ENCODE measurements at places on chromosomes 1 and 21.

- no peak for DNase-seq
Measured at GRCh38 chr1:182368903-182369302, 22.7 kb downstream of the GLUL start.

DNA sequence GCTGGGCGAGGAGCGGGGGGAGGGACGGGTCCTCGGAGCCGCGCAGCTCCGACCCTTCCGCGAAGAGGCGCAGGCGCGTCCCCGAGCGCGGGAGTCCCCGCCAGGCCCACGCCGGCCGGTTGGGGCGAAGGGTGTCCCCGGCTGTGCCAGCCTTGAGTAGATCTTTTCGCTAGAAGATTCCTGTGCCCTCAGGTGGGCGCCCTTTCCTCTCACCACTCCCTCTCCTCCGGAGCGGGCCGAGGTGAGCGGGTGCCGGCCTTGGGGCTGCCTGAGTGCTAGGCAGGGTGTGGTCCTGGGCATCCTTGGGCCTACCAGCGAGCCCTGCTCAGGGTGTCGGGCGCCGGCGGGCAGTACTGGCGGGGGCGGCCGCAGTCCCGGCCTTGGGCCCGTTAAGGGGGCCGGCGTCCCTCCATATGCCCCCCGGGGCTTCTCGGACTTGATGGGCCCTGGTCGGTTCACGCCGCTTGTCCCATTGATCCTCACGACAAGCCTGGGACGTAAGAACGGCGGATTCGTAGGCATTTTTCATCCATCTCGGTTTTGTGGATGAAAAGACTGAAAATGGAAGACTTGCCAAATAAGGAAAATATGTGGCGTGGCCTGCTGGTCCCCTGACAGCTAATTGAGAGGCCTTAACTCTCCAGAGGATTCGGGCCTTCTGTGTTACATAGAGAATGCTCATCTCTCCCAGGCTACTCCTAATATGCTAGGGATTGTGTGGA lies 712 bp downstream of the DEGS1 start:
- DNase-seq: peak; percentile 46

DNA sequence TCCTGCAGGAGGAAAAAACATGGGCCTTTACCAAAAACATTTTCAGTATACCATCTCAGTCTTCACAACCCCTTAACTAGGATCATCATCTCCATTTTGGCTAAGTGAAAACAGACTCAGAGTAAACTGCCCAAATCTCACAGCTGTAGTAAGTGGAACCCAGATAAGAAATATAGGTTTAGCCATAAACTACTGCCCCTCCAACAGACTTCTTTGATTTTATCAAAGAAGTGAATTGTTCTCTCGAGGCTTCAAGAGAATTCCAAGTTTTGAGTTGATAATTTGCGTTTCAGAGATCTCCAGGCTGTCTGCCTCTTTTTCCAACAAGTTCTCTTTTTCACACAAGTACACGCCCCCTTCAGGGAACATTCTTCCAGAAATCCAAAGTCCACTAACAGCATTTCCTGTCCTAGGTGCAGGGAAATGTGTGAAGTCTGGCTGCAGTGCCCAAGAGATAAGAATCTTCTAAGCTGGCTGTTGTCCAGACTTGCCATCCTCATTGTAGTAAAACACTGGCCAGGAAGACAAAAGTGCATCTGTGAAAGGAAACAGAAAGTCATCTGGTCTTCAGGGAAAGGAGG lies 30.8 kb downstream of the RNF19B start:
- DNase-seq: no peak

DNA sequence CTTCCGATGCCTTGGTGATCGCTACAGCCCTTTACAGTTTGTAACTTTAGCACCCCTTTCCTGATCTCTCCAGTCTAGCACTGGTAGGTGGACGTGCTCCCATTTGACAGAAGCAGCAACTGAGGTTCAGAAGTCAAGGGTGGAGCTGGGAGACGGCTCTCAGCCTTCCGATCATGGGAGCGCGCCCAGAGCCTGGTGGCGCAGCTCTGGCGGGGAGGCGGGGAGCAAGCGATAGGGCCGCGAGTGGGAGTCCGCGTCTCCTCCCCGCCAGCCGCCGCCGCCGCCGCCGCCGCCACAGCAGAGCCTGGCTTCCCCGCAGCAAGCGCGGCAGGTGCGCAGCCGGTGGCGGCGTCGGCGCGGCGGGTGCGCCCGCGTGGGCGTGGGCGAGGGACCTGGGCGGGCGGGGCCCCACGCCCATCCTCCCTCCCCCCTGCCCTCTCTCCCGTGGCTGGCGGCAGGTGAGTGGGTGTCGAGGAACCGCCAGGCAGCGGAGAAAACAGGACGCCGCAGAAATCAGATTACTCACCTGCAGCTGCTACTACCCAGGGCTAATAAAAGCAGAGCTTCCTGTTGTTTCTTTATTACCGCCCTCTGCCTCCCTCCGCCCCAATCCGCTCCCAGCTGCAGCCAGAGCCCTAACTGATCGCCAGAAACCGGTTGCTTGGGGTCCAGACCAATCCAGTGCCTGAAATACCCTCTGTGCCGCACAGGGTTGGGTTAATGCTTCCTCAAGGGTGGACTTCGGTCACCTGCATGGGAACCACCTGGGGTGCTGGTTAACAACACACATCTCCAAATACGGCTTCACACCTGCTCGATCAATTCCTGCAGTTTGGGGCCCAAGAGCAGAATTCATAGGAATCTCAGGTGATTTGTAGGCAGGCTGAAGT lies 60.2 kb upstream of the ID3 start:
- peak; percentile 71 for DNase-seq

- no peak for DNase-seq
Measured at GRCh38 chr1:12511128-12511484, 106.9 kb downstream of the DHRS3 start.

- DNase-seq: no peak
Measured at GRCh38 chr1:171869097-171869496, 27.8 kb downstream of the DNM3 start.

GRCh38 chr1:16905110-16905867 lies 9.5 kb downstream of the RNU1-2 start:
- peak; percentile 17 for DNase-seq

GRCh38 chr1:32706491-32706890 lies 3.9 kb upstream of the SYNC start:
- no peak for DNase-seq

GRCh38 chr1:161953256-161953920 lies 70.3 kb downstream of the OLFML2B start:
- no peak for DNase-seq

- DNase-seq: no peak
Measured at GRCh38 chr1:71414179-71414578, 333.3 kb upstream of the ZRANB2 start.

All from GM12892 (cell line).